BJ (cell line): ENCODE measurements at places on chromosomes 12 and 14.
A peak's percentile ranks its signal among the peaks of the same experiment; 100 is the strongest.

DNA sequence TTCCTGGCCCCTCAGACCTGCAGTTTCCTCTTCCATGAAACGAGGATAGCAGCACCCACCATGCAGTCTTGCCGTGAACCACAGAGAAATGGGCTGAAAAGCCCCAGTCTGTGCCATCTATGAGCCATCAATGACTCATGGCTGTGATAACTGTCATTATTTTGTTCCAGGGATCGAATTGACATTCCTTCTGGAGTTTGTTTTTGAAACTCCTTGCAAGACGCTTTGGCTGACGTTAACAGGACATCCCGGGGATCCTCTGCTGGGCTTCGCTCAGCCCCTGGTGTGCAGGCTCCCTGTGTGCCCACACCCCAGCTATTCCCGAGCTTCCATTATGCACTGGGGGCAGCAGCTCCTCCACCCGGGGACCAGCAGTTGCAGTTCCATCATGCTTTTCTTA is 33.8 kb downstream of the MMAB start:
- DNase-seq = no peak

DNA sequence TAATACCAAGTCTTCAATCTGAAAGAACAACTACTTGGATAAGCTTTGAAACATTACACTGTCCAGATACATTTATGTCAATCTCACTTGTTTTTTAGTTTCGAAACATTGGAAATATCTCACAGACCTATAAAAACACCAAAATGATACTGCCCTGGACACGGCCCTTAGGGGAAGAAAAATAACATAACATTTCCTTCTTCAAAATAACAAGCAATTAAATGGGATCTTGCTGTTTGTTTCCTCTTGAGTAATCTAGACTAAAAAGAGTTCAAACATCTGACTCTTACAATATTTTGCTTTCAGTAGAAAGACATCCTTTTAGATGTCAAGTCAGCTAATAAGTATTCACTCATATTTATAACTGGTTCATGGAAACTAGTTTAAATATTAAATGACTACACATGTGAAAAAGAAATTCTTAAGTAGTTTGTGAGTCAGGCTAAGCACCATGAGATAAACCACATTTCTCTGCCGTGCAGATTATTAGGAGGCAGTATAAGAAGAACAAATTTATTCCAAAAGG is 87.5 kb downstream of the EPS8 start:
- DNase-seq = peak; percentile 74

GRCh38 chr12:3583656-3584334 is 92.8 kb downstream of the PRMT8 start:
- DNase-seq = no peak

DNA sequence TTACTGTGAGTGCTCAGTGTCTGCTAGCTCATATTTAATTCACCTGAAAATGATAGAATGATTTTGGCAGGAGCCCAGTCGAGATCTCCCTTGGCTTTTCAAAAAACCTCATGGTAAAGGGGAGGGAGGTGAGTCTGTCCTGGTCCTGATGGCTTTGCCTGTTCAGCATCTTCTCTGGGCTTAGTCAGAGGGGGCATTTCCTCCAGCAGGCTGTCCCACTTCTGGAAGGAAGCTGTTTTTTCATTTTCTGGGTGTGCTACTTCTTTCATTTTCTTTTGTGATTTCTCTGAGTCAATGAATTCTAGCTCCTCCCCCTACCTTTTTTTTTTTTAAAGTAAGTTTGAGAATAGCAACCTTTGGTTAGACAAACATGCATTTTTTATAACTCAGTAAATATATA is 58.8 kb downstream of the TMX1 start:
- DNase-seq = no peak

DNA sequence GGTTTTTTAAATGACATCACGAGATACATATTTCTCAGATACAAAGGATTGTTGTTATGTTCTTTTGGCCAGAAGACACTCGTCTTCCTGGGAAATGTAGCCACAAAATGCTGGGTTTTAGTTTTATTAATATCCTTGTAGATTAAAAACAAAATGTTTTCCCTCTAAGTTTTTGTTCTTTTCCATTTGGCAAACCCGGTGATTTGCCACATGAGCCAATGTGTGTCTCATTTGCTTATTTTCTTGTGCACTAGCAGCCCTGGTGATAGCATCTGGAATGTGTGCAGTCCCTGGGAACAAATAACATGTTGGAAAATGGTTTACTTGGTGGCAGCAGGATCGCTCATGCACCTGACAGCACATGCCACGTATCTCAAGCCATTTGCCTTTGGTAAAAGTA is 61.0 kb downstream of the HMGA2 start:
- no peak for DNase-seq

DNA sequence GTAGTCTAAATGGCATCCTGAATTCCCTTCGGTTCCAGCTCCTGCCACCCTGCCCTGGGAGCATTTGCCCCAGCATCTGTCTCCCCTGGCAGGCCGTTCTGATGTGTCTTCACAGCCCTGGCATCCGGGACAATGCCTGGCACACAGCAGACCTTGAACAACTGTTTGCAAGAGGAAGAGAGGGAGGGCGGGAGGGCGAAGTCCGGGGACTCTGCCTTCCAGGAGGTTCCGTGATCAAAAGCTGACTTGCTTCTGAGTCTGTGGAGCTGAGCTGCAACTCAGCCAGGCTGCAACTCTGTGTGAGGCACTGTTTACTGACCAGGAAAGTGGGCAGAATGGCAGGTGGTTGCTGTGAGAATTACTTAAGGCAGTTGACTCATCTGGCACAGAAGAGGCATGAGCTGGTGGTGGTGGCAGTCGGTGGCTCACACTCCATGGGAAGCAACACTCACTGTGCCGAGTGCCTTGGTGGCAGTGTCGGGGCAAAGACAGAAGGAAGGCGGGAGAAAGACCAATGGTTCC is 61.1 kb upstream of the DLK1 start:
- DNase-seq = no peak

DNA sequence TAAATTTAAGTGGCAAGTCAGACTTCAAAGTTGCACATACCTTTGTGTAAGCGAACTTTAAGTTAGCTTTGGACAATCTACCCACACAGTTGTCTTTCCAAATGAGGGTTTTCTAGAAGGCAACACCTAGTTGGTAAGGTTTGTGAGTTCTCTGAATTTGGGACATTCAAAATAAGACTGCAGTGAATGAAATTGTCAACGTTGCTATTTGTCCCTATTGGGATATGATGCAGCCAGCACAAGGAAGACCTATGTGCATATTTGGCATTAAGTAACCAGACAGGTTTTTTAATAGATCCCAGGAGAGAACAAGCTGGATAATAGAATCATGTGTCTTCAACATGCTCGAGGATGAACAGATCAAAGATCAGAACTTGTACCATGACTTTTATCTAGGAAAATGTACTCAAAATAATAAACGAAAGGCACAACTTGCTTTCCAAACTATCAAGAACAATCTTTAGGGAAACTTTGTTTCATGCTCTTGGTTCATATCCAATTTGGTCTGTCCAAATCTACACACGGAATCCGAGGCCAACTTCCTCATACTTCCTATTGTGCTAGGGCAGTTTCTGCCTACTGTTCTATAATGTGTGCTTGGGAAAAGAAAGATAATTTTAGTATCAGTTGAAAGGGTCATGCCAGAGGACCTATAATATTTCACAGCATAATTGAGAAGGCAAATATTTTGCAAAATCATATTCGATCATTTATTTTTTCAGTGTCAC is 284.2 kb upstream of the SOX5 start:
- no peak for DNase-seq

- DNase-seq = no peak
Observed at GRCh38 chr14:33408291-33408690, 469.6 kb downstream of the NPAS3 start.

GRCh38 chr14:79698298-79698711 is 513.0 kb downstream of the DIO2 start:
- no peak for DNase-seq

- DNase-seq = no peak
Observed at GRCh38 chr14:68811171-68811570, 18.3 kb upstream of the ZFP36L1 start.

GRCh38 chr12:52382854-52383253 is 2.6 kb downstream of the KRT84 start:
- no peak for DNase-seq

DNA sequence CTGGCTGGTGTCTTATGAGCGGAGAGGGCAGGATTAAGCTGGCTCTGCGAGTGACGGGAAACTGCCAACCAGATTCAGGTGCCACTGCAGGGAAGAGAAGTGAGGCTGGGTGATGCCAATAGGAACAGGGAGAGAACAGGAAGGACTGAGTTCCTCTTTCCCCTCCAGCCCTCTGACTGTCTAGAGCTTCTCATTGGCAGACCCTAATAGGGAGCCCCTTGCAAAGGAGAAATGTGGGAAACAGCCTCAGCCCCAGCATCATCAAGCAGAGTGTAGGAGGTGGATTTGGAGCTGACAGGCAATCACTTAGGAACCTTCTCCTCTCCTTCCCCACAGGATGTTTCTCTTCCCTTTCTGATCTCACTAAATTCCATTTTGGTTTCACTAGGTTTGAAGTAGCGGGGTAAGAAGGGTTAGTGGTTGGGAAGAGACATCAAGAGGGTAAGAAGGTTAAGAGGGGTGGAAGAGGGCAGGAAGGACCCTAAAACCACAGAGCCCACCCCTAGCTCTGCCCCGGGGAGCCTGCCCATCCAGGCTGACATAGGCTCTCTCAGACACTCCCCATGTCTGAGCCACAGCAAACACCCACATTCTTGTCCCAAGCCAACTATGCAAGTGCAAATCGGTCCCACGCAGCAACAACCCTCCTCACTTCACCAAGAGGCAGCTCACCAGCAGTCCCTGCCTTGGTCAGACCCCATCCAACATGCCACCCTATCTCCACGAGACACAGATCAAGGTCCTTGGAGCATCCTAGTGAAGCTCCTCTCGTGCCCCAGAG is 111.1 kb downstream of the STAB2 start:
- DNase-seq = no peak

DNA sequence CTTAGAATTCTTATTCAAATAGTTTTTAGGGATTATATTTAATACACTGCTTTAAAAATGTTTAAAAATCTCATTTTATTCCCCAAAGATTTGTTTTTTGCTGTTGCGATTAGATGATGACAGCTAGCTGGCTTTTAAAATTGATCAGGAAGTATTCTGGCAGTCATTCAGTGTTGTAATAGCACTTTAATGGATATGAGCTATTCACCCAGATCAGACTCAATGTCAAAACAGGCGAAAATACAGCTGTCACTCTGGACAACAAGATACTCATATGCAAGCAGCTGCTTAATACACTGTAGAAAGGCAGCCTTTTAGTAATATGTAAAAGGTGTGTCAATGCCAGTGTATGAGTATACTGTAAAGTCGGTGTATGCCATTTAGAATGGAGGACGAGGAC is 91.7 kb downstream of the NPAS3 start:
- DNase-seq = no peak

- DNase-seq = peak; percentile 77
Observed at GRCh38 chr14:50920482-50921230, 23.6 kb downstream of the PYGL start.

- peak; percentile 4 for DNase-seq
Observed at GRCh38 chr14:57725399-57726077, 140.4 kb downstream of the SLC35F4 start.

GRCh38 chr14:57903954-57904353 is 38.1 kb upstream of the SLC35F4 start:
- DNase-seq = no peak

DNA sequence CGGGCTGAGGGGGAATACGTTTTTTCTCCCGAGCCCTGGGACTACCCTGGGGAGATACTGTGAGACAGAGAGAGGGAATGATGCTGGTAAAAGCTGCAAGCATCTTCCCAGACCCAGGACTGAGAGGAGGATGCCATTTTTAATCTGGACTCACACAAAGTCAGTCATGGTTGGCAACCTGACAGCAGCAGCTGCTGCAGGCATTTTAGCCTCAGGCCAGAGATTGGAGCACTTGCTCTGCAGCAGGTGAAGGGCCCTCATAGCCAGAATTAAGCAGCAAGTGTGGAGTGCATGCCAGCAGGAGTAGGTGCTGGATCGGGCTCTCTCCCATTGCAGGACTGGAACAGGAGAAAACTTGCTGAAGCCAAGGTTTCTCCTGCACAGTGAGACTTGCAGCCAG is 361.1 kb upstream of the CLEC14A start:
- DNase-seq = no peak

DNA sequence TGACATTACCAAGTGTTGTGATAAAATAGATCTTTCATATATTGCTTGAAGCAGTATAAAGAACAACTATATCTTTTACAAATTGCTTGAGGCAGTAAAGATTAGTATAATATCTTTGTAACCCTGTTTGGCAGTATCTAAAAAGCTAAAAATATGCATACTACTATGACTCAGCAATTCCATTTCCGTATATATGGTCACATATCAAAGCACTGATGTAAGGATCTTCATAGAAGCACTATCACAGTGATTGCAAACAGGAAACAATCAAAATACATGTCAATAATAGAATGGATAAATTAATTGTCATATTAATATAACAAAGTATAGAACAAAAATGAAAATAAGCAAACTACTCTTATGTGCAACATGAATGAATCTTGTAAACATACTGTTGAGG is 158.4 kb upstream of the IGF1 start:
- DNase-seq = no peak

DNA sequence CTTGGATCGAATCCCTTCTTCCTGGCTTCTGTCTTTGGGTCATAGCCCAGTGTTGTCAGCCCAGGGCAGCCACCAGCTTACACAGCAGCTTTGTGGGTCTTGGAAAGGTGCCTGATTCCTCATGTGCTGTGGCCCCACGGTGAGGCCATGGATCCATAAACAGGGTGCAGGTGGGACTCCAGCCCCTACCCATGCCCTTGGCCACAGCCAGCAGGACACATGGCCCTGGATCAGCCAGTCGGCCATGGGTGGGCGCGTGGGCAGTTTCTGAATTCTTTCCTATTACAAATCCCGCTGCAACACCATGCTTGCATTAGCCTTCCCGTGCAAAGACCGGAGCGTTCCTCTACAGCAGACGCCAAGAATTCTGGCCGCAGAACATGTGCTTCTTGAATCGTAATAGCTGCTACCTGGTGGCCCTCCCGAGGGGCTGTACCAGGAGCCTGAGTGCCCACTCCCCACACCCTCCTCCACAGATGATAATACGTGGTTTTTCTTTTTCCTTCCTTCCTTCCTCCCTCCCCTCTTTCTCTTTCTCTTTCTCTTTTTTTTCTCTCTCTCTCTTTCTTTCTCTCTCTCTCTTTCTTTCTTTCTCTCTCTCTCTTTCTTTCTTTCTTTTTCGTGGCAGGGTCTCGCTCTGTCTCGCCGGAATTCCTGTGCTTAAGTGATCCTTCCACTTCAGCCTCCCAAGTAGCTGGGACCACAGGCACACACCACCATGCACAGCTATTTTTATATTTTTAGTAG is 2.9 kb upstream of the MMP17 start:
- DNase-seq = no peak

DNA sequence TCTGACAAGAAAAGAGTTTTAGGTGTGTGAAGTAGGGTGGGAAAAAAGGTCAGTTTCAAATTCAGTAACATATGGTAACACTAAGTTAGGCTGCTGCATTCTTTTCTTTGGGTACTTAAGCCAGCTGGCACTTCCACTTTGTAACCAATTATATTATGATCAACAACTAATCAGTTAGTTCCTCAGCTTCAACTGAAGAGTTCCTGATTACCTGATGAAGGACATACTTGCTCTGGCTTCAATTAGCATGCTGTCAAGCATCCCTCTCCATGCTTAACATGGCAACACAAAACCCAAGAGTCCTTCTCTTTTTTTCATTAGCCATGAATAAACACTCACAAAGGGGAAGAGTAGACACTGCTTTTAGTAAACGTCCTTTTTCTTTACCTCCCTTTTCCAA is 6.8 kb upstream of the KANSL2 start:
- no peak for DNase-seq

- DNase-seq = no peak
Observed at GRCh38 chr12:6784761-6785160, 4.6 kb upstream of the CD4 start.
